ENCODE measurements at places on chromosomes 6 and 20. TPM values are rescaled to one million over a fixed set of nuclear protein-coding genes. Genes with fewer than 3 reads are reported as not detected.

The KCNQ5 gene
- 9.8 TPM for total RNA-seq

The MED20 gene
- total RNA-seq = 24.9 TPM

The TREM2 gene
- total RNA-seq = not detected

The TASP1 gene
- 9.8 TPM for total RNA-seq

DNA sequence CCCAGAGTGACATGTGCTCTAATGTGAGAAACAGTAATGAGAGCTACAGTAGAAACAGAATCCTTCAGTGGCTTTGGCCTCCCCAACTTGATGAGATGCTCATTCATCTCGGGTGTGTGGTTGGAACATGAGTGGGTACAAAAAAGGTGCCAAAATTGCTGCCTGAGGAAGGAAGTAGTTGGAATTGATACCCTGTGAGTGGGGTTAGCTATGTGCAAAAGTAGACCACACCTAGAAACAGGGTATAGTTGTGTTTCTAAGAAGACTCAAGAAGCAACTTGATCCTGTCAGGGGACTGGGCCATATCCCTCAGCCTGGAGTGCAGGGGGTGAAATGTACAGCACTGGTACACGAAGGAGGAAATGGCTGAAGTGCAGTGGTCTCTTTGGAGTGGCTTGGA, 206.4 kb upstream of the SUPT3H start:
- peak; percentile 23 for DNase-seq

GRCh38 chr6:43851204-43851865, 81.3 kb downstream of the VEGFA start:
- DNase-seq = no peak

All from activated T-cell treated with anti-CD3 and anti-CD28 coated beads, Interleukin-2, amount 50 U/mL, for 72 hours (primary cell).